ENCODE measurements at places on chromosomes 6 and 20.

- DNase-seq: no peak
Measured at GRCh38 chr20:45964006-45964400, 8.0 kb downstream of the ZNF335 start.

DNA sequence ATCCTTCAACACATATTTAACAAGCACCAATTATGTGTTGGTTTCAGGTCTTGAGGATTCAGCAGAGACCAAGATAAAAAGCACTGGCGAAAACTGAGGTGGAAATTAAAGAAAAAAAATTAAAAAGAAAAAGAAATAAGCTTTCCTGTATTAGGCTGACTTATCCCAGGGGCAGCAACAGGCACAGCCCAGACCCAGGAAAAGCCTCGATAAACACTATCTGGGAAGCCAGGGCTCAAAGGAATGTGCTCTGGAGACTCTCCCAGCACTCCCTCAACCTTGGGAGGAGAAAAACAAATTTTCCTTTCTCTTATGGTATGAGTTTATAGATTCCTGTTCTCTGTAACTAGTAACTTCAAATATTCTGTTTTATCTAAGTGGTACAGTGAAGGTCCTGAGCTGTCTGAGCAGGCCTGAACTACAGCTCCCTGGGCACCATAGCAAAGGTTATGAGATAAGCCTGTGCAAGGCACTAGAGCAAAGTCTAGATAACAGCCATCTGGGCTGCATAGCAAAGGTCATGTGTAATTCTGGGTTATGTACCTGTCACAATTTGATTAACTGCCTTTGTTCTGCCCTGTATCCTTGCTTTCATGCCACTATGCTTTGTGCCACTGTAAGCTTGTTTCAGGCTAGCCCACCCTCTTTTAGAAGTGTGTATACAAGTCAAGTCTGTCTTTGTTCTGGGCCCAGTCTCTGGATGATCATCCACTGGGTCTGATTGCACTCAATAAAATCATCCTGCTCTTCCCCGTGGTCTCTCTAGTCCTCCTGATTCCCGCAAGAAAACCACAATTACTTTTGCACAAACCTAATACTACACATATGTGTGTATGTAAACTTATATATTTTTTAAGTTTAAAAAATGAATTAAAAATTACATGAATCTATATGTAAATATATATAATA is 54.0 kb downstream of the IL22RA2 start:
- DNase-seq: no peak

DNA sequence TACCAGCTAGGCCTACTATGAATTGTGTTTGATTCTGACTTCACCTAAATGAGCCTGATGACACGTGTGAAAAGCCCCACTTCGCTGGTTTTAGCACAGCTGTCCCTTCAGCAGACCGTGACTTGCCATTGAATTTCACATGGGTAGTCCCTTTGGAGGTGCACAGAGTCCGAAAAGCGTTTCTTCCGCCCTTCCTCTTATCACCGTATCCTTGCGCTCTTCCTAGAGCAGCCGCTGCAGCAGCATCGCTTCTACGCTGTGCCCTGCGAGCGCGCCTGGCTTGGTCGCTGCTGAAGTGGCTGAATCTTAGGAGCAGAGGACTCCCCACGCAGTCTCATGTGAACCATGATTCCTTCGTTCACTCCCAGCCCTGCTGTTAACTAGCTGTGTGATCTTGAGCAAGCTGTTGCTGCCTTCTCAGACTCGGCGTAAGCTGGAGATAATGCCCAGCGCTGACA is 127.0 kb downstream of the PACRG start:
- no peak for DNase-seq

GRCh38 chr20:4607287-4607713 is 114.4 kb upstream of the PRND start:
- peak; percentile 58 for DNase-seq
